Activated CD4-positive, alpha-beta T cell treated with anti-CD3 and anti-CD28 coated beads for 24 hours (primary cell): ENCODE measurements at places on chromosomes 4 and X.
A peak's percentile ranks its signal among the peaks of the same experiment; 100 is the strongest.

DNA sequence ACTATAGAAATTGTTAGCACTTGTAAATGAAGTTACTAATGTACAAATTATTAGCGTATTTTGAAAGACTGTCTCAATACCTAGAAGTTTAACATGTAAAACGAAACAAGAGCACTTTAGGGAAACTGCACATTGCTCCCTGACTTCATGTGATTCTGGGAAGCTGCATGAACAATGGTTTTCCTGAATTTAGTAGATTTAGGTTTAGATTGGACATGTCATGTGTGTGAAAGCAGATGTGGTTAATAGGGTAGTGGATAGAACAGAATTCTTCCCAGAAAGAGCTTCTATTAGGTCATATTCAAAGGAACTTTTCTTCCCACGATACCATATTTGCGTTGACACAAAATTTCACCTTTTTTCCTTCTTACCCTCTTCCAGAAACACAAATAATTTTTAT is 14.9 kb upstream of the CXCL8 start:
- no peak for DNase-seq

DNA sequence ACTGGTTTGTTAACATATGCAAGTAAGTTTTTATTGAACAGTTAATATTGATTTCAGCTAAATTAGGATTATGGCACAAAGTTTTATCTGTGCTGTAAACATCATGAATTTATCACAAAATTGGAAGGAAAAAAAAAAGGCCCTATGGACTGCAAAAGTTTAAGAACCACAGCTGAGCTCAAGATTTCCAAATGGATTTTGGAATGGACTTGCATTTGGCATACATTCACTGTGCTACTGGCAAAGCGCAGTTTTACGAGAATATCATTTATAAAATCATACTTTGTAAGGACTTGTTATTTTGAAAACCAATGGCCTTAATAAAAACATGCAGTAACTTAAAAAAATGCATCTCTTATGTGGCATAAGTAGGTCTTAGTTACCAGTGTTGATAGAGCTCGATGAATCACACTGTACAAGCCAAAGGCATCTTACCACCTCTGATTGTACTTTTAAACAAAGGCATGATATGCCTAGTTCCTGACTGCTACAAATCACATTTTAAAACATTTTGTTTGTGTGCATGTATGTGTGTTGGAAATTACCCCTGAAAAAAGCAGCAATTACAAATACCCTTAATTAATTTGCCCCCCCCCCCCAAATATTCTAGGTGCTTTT is 58.6 kb downstream of the TAB3 start:
- no peak for DNase-seq

DNA sequence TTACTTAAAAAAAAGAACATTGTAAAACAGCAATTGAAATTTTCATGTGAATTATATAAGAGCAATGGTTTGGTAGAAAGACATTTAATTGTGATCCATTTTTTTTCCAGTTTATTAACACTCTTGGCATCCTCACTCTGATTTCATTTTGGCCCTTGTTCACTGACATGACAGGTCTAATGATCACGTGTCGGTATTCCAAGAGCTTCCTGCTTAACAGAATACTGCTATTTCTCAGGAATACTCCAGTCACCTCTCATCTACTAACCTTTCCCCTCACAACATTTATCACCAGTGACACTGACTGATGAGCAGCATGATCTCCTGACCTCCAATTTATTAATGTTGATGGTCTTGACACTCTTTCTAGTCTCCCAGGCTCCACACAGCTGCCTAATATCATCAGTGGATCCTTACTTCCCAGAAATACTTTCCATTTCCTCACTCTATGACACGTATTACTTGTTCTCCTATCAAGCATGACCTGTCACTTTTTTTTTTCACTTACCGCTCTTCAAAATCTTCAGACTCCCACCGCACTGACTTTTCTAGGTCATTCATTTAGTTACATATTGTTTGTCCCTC is 847.8 kb upstream of the SLIT2 start:
- DNase-seq = no peak

DNA sequence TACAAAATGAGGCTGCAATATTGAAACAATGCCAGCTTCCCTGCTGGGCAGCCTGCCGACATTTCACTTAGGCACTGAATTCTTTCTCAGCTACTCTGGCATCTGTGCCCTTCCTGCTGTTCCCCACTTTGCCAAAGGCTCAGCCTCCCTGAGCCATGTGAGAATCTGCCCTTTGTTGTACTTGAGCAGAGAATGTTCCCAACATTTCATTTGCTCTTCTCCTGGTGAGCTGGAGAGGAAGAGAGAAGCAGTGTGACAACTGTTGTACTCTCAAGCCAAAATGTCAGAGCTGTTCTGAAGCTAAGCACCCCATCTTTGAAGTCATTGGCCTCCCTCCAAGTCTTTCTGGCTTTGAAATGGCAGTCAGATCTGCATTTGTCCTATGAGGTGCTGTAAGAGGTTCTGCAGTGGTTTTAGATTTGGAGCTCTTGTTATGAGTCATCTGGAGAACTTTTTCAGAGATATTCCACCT is 32.5 kb downstream of the LANCL3 start:
- no peak for DNase-seq

DNA sequence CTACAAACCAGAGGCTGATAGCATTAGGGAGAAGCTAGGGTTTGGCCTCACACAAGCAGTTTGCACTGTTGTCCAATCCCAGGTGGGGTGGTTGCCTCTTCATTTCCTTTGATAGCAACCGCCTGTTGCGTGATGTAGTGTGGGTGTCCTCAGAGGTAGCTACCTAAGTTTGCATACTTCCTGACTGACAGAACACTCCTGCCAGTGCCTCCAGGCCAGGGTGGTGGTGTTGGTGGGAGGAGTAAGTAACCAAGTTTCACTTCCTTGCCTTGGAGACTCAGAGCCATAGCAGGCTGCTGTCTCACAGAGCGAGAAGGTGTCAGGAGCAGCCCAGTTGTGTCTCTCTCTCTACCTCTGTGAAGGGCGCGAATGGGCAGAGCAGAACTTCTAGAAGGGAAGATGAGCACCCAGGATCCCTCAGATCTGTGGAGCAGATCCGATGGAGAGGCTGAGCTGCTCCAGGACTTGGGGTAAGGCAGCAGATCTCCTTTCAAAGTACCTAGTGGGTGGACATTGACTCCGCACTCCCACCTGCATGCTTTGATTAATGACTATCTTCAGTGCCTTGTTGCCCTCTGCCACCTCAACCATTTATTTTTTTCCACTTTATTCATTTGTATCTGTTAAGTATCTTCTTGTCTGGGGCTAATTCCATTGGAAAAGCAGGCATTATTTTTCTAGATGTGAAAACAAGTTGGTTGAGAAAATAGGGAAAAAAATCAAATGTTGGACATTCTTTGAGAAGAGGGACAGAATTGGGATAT is at the start of gene DAPP1:
Gene DAPP1, plus strand, starts transcription at position 283 of the 764 bp plus-strand sequence. Its CDS starts 87 bp downstream, at position 370.
- peak; percentile 41 for DNase-seq

DNA sequence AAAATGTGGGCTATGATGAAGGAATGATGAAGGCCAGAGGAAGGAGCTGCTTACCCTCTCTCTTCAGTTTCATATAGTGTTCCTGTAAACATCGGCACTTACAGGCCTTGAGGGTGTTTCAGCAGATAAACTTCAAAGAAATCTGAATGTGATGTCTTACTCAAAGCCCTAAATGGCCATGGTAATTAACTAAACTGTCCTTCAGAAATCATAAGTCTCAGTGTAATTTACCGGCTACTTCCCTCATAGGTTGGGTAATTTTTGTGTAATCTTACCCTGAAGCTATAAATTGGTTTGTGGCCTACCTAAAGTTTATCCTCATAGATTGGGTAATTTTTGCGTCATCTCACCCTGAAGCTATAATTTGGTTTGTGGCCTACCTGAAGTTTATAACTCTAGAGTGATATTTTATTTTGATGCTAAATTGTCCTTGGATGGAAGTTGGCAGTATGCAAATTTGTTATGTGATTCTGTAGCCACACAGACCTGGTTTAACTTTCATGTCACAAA is 2700.3 kb downstream of the ARAP2 start:
- no peak for DNase-seq

DNA sequence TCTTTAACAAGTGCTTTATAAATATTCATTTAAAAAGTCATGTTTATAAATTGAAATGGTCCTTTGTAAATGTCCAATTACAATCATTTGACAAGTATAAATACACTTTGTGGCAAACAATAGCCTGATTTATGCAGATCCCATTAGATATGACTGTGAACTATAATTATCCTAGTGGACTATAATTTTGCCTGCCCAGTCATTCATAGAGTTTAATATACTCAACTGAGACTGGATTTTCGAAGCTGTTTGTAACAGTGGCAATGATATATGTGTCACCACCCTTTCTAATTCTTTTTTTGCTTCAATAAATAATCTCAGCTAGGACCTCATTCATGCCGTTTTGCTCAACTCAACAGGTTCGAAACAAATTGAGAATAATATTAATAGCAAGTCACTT is 732.0 kb downstream of the PCDH18 start:
- no peak for DNase-seq

- DNase-seq = no peak
These were observed 5.6 kb downstream of the CYSLTR1 start for GRCh38 chrX:78321809-78322208.

GRCh38 chr4:102531462-102531861 is 30.3 kb downstream of the NFKB1 start:
- DNase-seq = no peak

DNA sequence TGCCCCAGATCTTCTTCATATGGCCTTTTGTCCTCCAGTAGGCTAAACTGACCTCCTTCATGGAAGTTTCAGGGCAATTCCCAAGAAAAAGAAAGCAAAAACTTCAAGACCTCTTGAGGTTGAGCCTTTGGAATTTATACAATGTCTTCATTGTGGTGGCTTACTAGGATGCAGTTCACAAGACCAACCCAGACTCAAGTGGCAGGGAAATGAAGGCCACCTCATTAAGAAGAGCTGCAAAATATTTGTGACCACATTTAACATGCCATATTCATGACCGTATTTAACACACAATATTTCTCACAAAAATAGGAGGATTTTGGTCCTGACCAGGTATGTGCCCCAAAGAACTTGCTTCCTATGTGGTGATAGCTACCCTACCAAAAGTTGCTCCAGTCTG is 605.5 kb upstream of the PITX2 start:
- DNase-seq = no peak

- DNase-seq = no peak
These were observed 75.1 kb downstream of the NUDT10 start for GRCh38 chrX:51407520-51408409.

DNA sequence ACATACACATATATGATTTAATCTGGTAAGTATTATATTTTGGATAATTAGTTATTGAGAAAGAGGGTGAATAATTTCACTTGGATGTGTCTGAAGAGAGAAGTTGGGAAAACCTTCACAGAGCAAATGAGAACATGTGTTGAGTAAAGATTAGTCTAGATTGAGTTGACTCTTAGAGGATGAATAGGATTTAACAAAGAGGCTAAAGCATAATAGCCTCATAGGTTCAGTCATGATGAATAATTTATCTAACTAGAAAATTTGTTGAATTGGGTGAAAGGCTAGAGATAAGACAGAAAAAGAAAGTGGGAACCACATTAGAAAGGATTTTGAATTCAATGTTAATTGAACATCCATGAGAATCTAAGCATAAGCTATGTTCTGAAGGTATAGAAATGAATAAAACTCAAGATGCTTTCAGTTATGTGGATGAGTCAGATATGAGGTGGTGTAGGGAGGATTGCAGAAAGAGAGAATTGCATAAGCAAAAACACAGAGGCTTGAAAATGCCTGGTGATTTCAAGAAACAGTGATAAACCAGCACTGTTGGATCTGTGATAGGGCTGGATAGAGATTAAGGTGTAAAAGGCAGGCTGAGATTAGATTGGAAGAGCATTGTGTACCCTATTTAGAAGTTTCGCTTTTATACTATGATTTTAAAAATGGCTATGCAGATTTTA is 207.6 kb upstream of the NR3C2 start:
- DNase-seq = no peak

GRCh38 chr4:169987327-169988228 is 38.6 kb downstream of the MFAP3L start:
- DNase-seq = no peak

DNA sequence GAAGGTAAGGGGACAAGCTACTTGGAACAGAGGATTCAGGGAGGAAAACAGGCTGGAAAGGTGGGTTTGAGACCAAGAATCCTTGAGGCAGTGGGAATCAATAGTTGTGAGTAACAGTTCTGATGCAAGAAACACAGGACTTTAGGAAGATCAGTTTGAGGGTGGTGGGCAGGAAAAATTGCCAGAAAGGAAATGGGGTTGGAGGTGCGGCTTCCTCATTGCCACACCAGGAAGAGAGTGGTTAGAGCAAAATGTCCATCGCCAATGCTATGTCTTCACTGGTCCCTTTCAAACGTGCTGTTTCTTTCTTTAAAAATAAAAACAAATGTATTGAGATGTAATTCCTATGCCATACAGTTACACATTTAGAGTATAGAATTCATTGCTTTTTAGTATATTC is 57.1 kb upstream of the NOCT start:
- no peak for DNase-seq

- no peak for DNase-seq
These were observed 743.3 kb upstream of the AGA start for GRCh38 chr4:178185517-178185916.

DNA sequence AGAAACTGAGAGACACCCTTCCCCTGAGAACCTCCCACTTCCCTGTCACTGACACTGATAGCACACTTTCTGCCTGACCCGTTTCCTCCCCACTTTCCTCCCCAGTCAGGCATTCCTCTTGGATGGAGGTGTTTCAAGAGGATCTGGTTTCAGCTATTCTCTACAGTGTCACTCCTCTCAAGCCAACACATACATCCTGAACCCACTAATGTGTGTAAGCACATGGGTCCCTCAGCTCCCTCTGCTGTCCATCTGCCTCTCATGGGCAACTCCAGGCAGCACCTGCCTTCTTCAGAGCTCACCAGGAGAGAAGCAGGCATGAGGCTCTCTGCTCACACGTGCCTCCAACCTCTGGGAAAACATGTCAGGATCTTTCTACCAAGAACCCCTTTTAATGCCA is 207.6 kb downstream of the NAF1 start:
- DNase-seq = no peak

- no peak for DNase-seq
These were observed 200.3 kb downstream of the PDGFC start for GRCh38 chr4:156771171-156771837.

DNA sequence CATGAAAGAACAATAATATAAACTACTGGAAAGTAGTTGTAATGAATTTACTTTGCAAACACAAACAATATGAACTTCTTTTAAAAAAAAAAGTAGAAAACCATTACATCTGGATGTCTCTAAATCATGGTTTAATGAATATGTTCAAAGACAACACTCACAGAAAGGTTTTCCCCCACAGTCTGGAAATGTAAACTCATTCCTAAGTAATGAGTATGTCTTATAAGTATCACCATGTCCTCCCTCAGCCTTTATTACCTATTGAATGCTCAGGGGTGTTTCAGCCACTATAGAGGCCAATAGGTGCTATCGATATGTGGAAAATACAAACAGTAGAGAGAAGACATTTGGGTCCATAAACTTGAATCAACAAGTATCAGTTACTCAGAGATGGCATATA is 186.7 kb downstream of the PALLD start:
- no peak for DNase-seq

- no peak for DNase-seq
These were observed 746.9 kb downstream of the PCDH19 start for GRCh38 chrX:99663136-99663535.

- no peak for DNase-seq
These were observed 78.8 kb downstream of the TMEM164 start for GRCh38 chrX:110081740-110082139.
